ENCODE measurements at places on chromosomes 2 and 18.

- DNase-seq = no peak
Observed at GRCh38 chr2:44889096-44889495, 52.4 kb upstream of the SIX3 start.

- DNase-seq = no peak
Observed at GRCh38 chr18:43800584-43800983, 523.3 kb upstream of the SYT4 start.

GRCh38 chr18:32459361-32460101, 11.2 kb downstream of the GAREM1 start:
- no peak for DNase-seq

DNA sequence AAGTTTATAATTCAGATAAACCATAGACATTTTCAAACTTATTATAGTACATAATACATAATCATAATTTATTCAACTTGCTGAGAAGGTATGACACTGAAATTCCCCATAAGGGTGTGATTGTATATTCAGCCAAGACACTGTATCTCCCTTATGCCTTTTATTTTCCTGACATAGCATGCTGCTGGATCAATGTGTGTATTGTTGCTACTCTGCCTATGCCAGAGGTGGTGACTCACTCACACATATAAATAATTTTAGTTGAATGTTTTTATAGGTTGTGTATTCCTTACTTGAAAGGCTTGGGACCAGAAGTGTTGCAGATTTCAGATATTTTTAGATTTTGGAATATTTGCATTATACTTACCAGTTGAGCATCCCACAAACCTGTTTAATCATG, 86.8 kb downstream of the VRK2 start:
- DNase-seq = no peak

DNA sequence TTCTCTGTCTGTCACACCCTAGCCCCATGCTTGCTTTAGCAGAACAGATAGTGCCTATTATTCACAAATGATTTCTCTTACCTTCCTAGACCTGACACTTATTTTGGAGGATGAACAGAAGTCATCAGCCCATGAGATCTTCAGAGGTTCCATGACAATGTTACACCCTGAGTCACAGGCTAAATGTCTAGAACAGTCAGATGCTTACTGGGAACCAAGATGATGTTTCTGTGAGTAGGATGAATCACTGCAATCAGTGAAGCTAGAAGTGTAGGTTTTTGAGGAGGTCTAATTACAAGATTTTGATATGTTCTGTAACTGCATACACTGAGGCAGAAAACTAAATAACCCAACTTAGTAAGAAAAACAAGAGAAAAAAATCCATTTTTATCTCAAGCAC, 123.0 kb upstream of the THUMPD2 start:
- DNase-seq = no peak

GRCh38 chr2:221573430-221574230, 1.5 kb upstream of the EPHA4 start:
- peak; percentile 62 for DNase-seq

GRCh38 chr2:70460333-70460732, 93.3 kb downstream of the TGFA start:
- no peak for DNase-seq

All from hypothalamus (tissue), 51 donors.